ENCODE measurements at places on chromosomes 6 and 20.

DNA sequence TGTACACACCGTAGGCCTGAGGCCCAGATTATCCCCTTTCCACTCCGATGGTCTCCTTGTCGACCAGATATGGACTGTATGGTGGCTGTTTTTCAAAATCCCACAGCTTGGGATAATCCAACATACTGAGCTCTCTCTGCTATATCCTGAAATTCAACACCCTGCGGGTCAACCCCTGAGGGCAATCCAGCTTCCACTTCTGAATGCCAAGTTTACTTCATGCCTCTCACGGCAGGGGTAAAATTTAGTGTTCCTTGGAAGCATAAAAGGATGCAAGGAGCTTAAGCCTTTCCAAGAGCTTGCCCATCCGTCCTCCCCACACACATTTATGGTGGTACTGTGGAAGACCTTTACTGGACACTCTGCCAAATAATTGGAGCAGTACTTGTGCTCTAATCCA lies 90.7 kb downstream of the PLG start:
- no peak for DNase-seq

- no peak for DNase-seq
Measured at GRCh38 chr6:82955841-82956240, 109.8 kb downstream of the UBE3D start.

DNA sequence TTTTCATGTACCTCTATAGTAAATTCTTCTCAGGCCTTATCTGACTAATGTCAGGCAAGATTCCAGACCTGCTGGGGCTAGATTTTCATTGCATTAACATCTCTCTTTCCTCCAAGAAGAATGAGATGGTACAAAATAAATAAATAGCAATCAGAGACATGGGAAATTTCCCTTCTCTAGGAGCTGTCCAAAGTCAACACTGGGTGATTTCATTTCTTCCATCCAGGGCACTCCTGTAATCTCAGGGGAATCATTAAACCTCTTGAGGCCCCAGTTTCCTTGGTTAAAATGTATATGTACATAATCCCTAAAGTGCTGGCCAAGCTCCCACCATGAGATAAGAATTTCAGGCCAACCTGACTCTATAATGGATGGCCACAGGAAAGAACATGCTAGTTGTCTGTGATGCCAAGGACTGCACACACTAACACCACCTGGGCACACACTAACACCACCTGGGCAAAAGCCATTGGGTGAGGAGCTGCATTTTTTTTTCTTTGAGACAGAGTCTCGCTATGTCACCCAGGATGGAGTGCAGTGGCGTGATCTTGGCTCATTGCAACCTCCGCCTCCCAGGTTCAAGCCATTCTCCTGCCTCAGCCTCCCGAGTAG lies 912 bp downstream of the IL17F start:
- DNase-seq, result no peak

DNA sequence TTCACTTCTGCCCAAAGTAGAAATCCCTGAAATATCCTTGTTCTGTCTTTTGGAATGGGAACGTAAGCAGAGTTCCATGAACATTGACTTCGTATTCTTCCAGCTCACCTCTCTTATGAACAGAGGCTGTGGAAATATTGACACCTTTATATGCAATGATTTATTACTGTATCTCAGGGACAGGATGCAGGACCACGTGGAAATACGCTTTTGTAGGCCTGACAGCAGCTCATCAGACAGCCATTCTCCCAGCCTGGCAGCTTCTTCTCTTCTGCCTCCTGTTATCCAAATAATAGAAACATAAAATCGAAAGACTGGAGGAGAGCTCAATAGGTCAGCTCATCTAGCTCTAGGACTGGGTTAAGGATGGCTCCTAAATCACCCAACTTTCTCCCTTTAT lies 106.2 kb upstream of the DTNBP1 start:
- no peak for DNase-seq

DNA sequence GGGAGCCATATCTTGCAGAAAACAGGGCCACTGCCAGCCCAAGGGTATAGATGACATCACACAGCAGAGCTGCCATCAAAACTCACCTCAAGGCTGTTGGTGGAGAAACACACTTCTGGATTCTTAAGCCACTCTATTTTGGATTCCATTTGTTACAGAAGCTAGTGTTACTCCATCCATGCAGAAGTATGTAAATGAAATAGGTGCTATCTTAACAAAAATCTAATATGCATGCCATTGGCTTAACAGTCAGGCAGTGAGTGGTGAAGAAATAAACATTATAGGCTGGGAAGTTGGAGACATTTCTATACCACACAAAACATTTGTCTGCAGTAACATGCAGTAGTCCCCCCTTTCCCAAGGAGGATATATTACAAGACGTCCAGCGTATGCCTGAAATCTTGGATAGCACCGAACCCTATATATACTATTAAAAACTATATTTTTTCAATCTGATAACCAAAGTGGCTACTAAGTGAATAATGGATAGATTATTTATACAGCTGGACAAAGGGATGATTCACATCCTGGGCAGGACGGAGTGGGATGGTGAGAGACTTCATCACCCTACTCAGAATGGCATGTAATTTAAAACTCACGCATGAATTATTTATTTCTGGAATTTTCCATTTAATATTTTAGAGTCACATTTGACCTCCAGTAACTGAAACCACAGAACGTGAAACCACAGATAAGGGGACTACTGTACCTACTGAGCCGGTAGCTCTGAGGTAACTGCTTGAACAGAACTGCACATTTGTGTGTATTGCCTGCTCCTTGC lies 160.0 kb upstream of the PLN start:
- no peak for DNase-seq
